Right renal cortex interstitium (tissue), 3 donors: ENCODE measurements at places on chromosomes 1 and 21. TPM values are rescaled to one million over a fixed set of nuclear protein-coding genes. Genes with fewer than 3 reads are reported as not detected.

MATN1 gene
- 0.11 TPM for polyA plus RNA-seq

DNA sequence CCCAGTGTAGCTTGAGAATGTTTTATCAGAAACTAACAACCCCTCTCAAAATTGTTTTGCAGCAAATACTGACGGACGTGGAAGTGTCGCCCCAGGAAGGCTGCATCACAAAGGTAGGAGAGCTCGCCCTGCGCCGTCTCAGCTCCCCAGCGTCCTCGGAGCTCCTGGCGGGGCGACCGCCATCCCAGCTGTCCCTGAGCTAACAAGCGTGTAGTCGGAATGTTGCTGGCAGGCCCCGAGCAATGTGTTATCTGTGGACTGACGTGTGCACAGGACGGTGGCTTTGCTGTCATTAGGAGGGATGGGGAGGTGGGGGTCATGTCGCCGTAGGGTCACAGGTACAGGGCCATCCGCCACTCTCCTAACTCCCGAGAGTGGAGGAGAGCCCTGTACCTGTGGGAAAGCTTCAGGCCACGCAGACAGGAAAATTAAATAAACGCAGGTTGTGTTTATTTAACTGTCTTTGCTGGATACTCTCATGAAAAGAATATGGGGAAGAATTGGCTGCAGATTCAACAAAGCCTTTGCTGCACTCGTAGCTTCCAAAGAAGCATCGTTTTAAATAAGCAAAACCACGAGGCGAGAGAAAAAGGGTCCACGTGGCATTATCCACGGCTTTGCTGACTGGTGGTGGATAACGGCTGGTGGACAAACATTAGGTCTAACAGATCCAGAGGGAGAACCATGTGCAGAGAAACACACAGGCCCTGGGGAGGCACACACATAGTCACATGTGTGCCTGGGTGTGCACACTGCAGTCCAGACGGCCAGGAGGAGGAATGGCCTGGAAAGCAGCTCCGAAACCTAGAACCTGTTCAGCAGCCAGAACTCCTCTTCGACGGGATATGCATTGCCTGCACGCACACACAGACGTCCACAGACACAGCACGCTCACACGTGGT, 175.3 kb downstream of the PRDM16 start:
- DNase-seq, result no peak

DNA sequence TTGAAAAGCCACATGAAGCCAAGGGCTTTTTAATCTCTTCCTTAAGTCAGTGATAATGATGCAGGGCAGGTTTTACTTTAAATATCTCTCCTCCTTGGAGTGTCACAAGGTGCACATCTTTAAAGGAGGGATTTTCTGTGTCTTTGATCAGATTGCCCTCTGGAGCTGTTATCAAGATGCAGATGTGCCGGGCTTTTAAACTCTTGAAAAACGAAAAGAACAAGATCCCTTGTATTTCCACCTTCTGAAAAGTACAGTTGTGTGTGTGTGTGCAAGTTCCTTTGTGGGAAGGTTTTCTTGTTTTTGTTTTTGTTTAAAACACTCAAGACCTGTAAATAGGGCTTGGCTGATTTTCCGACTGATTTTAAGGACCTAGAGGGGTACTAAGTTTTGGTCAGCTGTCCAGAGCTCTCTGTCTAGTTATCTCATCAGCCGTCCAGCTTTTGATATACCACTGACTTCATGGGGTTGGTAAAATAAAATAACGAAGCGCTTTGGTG, 1.6 kb downstream of the MARK1 start:
- DNase-seq, result no peak

DNA sequence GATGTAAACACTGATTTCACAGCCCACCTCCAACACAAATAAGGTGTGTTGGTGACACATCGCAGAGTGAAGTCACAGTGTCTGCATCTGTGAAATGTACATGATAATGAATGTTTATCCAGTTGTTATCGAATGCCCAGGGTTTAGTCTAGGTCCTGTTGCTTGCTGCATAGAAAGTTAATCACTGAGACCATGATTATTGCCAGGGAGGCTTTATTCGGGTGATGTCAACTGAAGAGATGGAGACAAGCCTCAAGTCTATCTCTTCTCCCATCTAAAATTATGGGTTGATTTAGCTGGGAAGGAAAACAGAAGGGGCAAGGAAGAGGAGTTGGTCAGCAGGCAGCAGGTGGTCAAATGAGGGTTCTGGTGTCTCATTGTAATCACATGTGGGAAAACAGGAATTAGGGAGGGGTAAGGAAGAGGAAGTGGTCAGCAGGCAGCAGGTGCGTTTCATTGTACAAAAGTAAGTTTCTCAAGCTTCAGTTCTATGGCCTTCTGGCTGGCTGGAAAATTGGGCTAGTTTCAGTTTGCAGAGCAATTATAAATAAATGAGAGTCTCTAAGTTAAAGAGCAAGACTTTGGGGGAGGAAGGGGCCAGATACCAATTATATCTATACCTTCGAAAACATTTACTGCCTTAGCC, 146.3 kb upstream of the DNAH14 start:
- no peak for DNase-seq

DNA sequence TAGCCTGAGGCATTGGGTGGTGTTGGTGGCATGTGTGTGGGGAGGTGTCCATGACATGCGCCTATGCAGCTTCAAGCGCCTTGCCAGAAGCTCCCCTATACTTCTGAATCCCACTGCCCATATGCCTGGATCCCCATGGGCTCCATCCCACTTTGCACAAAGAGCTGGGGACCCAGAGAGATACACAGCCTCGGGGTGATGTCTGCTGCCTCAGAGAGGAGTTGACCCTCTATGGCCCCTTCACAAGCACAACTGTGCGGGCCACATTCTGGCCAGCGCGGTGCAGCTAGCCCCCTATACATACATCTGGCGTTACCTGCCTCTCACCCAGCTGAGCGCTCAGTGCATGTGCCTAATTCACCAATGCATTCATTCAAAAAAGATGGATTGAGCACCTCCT, 9.6 kb upstream of the PTPRF start:
- DNase-seq, result no peak

- no peak for DNase-seq
These were observed 307.7 kb downstream of the USP25 start for GRCh38 chr21:16037421-16037955.

DNA sequence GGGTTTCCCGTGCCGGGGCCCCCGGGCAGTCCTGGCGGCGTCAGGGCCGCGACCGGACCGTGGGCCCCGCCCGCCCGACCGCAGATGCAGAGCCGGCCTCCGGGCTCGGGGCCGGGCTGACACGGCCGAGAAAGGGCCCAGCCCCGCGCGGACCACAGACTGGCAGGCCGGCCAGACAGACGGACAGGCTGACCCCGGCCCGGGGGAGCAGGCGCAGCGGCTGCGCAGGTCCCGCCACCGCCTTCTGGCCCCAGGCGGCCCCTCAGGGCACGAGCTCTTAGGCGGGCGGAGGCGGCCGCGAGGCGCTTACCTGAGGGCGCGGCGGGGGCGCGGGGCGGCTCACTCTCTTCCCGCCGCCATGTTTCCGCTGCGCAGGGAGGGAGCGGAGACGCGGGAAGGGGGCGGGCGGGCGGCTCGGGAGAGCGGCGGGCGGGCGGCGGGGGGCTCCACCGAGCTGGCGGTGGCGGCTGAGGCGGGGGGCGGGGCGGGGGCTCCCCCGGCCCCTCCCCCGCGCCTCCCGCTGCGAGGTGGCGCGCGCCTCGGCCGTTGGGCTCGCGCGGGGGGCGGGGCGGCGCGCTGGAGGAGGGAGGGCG, at the start of gene SCMH1:
TSS of gene SCMH1 (minus strand) at position 558 of the 593 bp plus-strand sequence. CDS start 56,173 bp downstream, outside the sequence.
- peak; percentile 27 for DNase-seq

GRCh38 chr1:24416666-24417391, 1.2 kb downstream of the NIPAL3 start:
- DNase-seq, result no peak

DNA sequence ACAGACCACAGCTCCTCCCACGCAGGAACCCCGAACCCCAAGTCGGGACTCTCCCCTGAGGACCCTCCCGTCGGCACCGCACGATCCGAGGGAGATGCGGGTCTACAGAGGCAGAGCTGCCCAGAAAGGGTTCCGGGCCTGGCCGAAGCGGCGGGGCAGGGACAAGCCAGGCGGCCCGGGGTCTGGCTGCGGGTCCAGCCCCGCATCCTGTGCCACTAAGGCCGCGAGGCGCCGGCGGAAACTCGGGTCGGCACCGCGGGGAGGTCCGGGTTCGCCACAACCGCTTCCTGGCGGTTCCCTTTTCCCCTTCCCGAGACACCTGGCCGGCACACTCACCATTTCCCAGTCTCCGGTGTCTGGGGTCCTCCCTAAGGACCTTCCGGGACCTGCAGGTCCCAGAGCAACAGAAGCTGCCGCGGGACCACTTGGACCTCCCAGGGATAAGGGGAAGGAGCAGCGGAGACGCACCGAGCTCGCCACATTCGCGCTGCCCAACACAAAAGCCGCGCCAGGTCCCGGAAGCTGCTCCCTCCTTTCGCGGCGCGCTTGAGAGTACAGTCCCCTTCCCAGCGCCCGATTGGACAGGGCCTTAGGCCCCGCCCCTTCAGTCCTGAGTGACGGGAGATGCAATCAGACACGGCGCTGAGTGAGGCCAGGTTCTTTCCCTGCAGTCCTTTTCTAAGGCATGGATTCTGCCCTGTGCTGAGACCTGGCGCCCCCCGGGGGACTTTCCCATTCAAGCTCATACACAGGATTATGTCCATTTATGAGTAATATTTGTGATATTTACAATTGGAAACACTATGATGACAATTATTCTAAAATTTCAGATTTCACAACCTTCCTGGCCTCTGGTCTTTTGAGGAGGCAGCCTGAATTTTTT, at the start of gene ZNF670:
TSS of gene ZNF670 (minus strand) at position 554 of the 883 bp plus-strand sequence. CDS start at position 339, 215 bp downstream.
- DNase-seq, result peak; percentile 87

PLPPR4 gene
- 1.4 TPM for polyA plus RNA-seq

- no peak for DNase-seq
These were observed 14.6 kb downstream of the ADSS2 start for GRCh38 chr1:244437086-244437468.

- no peak for DNase-seq
These were observed 6.4 kb upstream of the NBPF11 start for GRCh38 chr1:148158341-148159003.

PALMD gene
- polyA plus RNA-seq, result 2.5 TPM

GSTM3 gene
- 227 TPM for polyA plus RNA-seq

DNA sequence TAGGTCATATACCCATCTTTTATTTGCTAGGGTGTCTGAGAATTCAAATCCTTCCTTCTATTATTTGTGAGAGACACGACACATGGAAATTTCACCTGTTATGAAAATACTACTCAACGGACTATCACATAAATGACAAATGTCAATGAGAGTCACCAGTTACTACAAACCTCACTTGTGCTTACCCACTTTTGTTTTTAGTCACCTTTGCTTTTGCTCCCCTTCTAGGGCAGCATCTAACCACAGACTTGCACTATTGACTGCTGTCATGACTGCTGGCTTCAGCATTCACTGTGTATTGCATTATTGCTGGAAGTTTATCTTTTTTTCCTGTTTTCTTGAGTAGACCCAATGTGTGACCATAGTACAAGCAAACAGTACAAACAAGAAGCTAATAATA, 1048.0 kb downstream of the PLA2G4A start:
- DNase-seq, result no peak

DNA sequence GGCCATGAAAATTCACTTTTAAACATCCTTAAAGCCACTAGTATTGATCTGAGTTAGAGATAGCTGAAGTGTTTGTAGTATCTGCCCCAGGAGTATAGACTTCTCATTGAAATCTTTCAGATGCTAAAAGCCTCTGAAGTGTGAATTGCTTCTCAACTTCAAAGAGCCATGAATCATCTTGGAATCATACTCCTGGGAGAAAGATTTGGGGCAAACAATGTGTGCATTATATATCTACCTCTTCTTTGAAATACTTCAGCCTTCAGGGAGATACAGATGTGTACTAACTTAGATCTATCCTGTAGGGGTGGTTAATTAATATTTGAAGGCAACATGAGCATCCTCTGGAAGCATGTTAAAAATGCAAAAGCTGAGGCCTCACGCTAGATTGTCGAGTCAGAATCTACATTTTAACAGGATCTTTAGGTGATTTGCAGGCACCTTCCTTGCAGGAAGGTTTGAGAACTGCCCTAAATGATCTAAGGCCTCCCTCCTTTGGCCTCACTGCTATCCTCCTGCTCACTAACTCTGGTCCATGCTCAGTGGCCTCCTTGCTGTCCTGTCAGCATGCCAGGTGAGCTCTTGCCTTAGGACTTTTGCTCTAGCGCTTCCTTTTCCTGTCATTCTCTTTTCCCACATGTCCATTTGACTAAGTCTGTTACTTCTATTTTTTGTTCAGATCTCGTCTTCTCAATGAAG, 6.0 kb upstream of the SCYL3 start:
- DNase-seq, result no peak

DNA sequence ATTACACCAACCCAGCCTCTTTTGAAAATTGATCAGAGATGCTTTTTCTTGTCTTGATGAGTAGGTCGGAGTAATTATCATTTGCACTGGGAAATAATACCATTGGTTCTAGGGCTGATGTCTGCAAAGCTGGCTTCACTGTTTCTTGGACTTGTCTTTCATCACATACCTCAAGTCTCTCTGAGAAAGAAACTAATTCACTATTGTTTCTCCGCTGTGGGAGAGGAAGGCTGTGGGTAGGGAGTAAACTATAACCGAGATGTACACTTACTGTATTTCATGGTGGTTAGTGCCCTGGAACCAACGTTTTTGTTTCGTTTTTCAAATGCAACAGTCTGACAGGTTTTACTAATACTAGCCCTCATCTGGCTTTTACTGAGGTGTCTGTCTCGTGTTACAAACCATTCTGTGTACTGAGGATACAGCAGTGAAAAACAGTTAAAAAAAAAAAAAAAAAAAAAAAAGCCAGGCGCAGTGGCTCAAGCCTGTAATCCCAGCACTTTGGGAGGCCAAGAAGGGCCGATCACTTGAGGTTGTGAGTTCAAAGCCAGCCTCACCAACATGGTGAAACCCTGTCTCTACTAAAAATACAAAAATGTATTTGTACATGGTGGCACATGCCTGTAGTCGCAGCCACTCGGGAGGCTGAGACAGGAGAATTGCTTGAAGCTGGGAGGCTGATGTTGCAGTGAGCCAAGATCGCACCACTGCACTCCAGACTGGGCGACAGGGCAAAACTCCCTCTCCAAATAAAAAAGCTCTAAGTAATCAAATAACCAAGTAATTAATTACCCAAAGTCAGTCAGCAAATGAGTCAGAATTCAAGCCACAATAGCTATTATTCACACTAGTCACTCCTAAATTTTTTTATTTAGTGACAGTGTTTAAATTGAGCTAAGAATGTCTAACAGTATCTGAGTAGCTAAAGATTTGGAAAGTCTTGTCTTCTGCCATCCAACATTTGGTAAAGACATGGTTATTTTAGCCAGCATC, 23.3 kb downstream of the TOMM20 start:
- DNase-seq, result no peak

MAB21L3 gene
- polyA plus RNA-seq, result 0.98 TPM

- no peak for DNase-seq
These were observed 4.2 kb downstream of the HHAT start for GRCh38 chr1:210332719-210333398.

GRCh38 chr1:237119091-237119490, 77.1 kb downstream of the RYR2 start:
- no peak for DNase-seq

DNA sequence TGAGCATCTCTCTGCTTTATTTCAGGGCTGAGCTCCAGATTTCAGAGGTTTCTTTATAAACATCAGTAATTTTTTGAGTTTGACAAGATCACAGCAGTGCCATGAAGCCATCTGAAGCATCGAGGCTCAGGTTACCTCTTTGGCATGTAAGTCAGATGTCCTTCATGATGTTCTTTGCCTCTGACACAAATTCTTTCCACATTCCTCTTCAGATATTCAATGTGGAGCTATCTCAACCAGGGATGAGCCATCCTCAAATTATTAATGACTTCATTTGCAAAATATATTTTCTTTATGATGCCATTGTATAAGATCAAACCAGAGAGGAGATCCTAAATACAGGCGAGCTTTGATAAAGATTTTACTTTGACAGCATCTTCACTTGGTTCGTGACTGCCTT, 256.7 kb downstream of the COL11A1 start:
- no peak for DNase-seq
